ENCODE measurements at places on chromosomes 12 and 14.

- peak; percentile 10 for DNase-seq
Observed at GRCh38 chr12:57621497-57622292, 10.5 kb downstream of the ARHGEF25 start.

GRCh38 chr12:67701121-67701520 lies 52.6 kb downstream of the DYRK2 start:
- DNase-seq, result no peak

GRCh38 chr14:59619061-59619460 lies 42.4 kb upstream of the CCDC175 start:
- DNase-seq, result no peak

DNA sequence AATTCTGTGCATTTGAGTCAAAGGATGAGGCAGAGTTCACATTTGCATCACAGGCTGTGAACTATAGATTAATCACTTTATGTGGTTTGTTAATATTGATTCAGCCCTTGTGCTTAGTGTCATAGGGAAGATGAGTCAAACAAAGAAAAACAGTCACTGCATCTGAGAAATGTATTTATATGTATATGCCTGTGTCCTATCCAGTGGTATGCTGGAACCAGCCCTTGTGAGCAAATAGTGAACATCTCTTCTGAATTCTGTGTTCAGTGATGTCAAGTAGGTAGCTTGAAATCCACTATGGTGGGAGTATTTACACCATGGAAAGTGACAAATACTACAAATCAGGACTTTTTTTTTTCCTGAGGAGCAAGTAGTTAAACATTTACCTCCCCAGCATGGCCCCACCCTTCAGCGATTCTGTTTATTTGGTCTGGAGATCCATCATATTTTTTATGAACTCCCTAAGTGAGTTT lies 128.5 kb downstream of the HMGA2 start:
- DNase-seq, result no peak

- no peak for DNase-seq
Observed at GRCh38 chr14:101619484-101619883, 58.2 kb downstream of the DIO3 start.

DNA sequence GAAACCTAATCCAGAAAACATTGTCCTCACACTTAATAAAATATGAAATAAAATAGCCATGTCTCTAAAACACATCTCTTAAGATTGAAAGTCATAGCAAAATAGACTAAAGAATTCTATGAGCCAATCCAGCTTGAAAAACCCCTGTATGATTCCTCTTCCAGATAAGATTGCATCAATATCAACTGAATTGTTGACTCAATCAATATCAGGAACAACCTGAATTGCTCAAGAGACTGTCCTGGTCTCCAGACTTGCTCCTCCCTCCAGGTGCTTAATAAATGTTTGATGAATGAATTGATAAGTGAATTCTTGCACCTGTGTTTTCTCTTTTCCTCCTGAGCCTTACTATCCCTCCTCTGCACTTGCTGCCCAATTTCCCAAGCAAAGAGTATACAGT lies 162.1 kb downstream of the NTF3 start:
- no peak for DNase-seq

GRCh38 chr12:48067250-48067938 lies 38.5 kb downstream of the SENP1 start:
- no peak for DNase-seq

DNA sequence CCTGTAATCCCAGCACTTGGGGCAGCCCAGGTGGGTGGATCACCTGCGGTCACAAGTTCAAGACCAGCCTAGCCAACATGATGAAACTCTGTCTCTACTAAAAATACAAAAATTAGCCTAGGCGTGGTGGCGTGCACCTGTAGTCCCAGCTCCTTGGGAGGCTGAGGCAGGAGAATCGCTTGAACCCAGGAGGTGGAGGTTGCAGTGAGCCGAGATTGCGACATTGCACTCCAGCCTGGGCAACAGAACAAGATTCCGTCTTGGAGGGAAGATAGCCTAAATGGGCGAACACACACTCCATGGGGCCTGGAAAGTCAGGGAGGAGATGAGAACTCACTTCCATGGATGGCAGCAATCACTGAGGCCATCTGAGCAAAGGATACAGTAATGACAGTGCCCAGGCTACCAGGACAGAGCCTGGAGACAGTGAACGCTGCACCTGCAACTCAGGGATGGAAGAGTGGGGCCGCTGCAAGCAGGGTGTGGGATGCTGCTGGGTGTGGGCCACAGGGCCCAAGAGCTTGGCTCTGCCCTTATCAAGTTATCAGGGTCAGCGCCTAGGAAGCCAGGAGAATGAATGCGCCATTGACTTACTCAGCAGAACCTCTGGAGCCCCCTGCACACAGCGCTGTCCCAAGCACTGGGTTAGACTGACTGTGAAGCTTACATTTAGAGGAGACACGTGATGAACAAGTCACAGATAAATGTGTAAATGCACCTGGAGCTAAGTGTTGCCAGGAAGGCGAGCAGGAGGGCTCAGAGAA lies 28.9 kb downstream of the FOXN3 start:
- no peak for DNase-seq

GRCh38 chr12:109591041-109591440 lies 17.4 kb downstream of the MVK start:
- DNase-seq, result no peak

- no peak for DNase-seq
Observed at GRCh38 chr12:124646385-124647230, 79.2 kb upstream of the NCOR2 start.

- no peak for DNase-seq
Observed at GRCh38 chr12:24975425-24975824, 26.5 kb upstream of the BCAT1 start.

GRCh38 chr12:22529281-22530060 lies 14.9 kb downstream of the C2CD5 start:
- no peak for DNase-seq

GRCh38 chr12:92933606-92934005 lies 4.5 kb upstream of the EEA1 start:
- no peak for DNase-seq

- DNase-seq, result no peak
Observed at GRCh38 chr12:112936927-112937326, 1.3 kb upstream of the OAS3 start.

DNA sequence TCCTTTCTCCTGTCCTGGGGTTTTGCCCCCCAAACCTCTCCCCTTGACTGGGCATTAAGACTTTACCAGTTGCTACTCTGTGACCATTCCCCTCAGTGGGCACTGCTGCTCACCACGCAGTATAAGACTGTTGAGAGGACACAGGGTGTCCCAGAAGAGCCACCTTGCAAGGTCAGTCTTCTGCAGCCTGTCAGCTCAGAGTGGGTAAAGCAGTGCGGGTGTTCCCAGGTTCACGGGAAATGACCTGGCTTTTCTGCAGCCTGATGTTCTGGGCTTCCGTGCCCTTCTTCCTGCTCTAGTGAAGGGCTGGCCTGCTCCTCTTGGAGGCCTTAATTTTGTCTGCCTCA lies 34.2 kb downstream of the KCNA1 start:
- no peak for DNase-seq

- no peak for DNase-seq
Observed at GRCh38 chr12:121713257-121713777, 765 bp downstream of the TMEM120B start.

GRCh38 chr14:104685216-104685997 lies 4.0 kb upstream of the INF2 start:
- DNase-seq, result peak; percentile 9

DNA sequence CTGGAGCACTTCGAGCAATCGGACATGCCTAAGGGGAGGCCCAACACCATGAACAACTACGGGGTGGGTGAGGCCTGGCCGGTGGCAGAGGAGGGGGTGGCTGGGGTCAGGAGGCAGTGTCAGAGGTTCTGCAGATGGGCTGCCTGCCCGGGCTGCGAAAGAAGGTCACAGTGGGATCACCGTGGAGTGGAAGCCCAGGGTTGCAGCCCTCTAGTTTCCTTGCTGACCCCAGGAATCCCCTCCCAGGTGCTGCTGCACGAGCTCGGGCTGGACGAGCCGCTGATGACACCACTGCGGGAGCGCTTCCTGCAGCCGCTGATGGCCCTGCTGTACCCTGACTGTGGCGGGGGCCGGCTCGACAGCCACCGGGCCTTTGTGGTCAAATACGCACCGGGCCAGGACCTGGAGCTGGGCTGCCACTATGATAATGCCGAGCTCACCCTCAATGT lies 1.9 kb upstream of the ARL6IP4 start:
- DNase-seq, result no peak

DNA sequence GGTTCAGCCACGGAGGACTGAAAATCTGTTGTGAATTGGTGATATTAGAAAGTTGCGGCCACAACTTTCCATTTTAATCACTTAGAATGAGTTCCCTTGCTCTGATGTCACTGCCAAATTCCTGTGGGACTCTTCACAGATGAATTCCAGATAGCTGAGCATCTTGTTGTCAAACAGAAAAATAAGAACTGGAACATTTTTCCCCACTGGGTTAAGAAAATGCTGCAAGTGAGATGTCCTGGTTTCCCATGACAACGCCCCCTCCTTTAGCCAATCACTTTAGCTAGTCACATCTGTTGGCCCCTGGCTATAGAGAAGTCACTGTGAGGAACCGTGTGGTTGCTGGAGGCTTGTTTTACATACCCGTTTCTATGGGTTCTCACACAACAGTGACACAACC lies 135.9 kb downstream of the KTN1 start:
- no peak for DNase-seq

DNA sequence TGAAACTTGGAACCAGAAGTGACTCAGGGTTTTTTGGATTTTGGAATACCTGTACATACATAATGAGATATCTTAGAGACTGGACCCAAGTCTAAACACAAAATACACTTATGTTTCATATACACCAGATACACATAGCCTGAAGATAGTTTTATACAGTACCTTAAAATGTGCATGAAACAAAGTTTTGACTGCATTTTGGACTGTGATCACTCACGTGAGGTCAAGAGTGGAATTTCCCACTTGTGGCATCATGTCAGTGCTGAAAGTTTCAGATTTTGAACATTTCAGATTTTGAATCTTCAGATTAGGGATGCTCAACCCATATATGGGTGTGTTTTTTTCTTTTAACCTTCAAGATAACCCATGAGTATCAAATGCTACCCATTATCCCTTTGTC lies 6.6 kb downstream of the SBNO1 start:
- no peak for DNase-seq

- no peak for DNase-seq
Observed at GRCh38 chr12:33825986-33826602, 196.2 kb upstream of the ALG10 start.

- no peak for DNase-seq
Observed at GRCh38 chr14:90091393-90091792, 29.6 kb downstream of the KCNK13 start.

- no peak for DNase-seq
Observed at GRCh38 chr12:107404981-107405380, 280.6 kb upstream of the PWP1 start.

DNA sequence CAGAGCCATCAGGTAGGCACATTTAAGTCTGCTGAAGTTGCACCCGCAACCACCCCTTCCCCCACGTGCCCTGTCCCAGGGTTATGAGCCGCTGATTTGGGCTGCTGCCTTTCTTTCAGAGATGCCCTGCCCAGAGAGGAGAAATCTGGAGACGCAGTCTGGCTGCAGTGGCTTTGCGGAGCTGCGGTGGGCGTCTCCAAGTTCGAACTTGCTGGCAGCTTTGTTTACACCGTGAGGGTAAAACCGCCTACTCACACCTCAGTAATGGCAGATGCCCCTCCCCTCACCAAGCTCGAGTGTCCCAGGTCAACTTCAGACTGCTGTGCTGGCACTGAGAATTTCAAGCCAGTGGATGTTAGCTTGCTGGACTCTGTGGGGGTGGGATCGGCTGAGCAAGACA lies 14.7 kb downstream of the PTCSC3 start:
- DNase-seq, result no peak

- no peak for DNase-seq
Observed at GRCh38 chr14:104563191-104563741, 16.3 kb upstream of the C14orf180 start.

GRCh38 chr14:38003746-38004609 lies 203.7 kb upstream of the SSTR1 start:
- no peak for DNase-seq

GRCh38 chr12:117060929-117061305 lies 38.3 kb downstream of the TESC start:
- no peak for DNase-seq

- DNase-seq, result no peak
Observed at GRCh38 chr12:106332536-106332935, 25.0 kb upstream of the POLR3B start.

GRCh38 chr14:99055019-99055418 lies 217.0 kb downstream of the BCL11B start:
- no peak for DNase-seq

DNA sequence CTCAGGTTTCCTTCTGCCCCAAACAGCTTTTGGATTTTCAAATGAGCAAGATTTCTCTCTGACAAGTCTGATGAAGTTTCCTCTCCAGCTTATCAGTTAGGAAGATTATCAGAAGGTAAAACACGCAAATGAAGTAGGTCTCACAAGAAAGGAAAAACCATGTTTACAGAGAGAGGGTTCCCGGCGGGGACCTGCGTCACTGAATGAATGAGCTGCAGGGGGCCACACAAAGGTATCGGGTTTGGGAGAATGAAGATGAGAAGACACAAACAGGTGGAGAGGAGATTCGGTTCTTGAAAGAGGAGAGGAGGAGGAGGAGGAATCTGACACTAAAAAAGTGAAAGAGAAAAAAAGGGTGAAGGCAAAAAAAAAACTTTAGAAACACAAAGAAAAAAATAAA lies 208.6 kb downstream of the CALM1 start:
- no peak for DNase-seq

DNA sequence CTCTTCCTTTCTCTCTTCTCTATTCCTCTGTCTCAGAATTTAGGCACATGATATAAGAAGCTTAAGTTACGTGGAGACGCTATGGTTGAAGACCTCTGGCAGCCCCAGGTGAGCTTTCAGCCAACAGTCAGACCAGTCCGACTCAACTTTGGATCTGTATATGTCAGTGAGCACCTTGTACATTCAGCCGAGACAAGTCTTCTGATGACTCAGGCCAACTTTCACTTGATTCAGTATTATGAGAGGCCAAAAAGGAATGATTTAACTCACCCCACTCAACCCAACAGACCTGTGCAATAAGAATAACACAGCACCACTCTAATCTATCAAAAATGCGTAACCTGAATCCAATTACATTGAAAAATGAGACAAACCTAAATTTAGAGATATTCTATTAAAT lies 47.5 kb upstream of the FOXG1 start:
- DNase-seq, result no peak

DNA sequence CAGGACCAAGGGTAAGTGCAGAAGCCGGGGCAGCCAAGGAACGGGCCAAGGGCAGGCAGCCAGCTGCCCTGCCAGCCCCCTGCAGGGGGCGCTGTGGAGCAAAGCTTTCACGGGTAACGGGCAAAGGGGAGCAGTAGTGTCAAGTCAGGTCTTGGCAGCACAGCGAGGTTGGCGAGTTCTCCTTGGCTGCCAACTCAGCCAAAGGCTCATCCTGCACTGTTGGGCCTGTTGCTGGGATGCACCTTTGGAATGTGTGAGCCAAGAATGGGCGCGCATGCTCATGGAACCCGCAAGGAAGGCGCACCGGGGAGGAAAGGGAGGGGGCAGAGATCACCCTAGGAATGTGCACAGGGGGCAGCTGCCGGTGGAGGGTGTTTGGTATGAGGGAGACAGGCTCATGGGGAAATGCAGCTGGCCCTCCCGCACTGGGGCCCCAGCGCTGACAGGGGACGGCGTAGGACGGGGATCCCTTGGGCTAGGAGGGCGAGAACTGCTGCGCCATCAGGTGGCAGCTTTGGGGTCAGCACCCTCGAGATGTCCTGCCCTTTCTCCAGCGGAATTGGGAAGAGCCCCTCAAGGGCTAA lies 138.0 kb downstream of the ASCL4 start:
- DNase-seq, result peak; percentile 17

Data from stimulated activated naive CD4-positive, alpha-beta T cell (primary cell).